Left ventricle myocardium superior (tissue), 1 donor: ENCODE measurements at places on chromosomes 16 and 17.
A peak's percentile ranks its signal among the peaks of the same experiment; 100 is the strongest.

GRCh38 chr16:56109205-56109604, 82.1 kb upstream of the GNAO1 start:
- no peak for DNase-seq

DNA sequence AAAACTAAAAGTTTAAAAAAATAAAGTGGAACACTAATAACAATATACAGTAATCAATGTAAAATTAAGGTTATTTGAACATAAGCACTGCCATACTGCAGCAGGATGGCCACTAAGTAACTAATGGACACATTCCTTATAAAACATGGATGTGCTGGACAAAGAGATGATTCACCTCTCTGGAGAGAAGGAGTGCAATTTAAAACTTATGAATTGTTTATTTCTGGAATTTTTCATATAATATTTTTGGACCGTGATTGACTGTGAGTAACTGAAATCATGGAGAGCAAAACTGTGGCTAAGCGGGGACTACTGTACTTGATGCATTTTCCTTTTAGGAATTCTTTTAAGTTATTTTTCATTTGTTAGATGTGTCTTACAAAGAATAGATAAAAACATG, 21.8 kb downstream of the CBFB start:
- DNase-seq: no peak

DNA sequence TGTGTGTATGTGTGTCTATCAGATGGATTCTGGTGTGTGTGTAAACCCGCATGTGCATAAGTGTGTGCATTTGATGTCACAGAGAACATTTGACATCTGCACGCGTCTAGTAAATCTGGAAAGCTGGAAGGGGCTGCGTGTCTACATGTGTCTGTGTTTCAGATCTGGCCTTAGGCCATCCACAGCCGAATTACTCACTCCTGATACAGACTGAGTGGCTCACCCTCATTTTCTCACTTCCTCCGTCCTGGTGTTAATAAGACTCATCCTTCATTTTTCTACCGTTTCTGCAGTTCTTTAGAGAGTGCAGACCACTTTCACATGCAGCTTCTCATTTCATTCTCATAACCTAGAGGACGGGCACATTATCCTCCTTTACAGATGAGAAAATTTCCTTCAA, 491.6 kb downstream of the CDH13 start:
- DNase-seq: no peak

DNA sequence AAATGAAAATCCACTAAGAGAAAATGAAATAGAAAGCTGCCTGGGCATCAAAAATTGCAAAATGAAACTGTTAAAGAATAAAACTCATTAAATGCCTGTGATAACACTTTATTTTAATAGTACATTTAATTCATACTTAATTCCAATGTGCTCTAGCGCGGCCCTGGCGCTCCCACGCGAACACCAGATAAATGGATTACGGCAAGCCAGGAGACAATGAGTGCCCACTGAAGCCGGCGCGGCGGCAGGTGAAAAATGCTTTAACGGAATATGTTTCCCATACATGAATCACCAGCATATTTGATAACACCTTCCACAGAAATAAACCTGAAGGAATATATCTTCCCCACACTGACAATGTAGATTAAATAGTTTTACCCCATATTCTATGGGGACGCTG, 245.5 kb downstream of the RBFOX3 start:
- no peak for DNase-seq

DNA sequence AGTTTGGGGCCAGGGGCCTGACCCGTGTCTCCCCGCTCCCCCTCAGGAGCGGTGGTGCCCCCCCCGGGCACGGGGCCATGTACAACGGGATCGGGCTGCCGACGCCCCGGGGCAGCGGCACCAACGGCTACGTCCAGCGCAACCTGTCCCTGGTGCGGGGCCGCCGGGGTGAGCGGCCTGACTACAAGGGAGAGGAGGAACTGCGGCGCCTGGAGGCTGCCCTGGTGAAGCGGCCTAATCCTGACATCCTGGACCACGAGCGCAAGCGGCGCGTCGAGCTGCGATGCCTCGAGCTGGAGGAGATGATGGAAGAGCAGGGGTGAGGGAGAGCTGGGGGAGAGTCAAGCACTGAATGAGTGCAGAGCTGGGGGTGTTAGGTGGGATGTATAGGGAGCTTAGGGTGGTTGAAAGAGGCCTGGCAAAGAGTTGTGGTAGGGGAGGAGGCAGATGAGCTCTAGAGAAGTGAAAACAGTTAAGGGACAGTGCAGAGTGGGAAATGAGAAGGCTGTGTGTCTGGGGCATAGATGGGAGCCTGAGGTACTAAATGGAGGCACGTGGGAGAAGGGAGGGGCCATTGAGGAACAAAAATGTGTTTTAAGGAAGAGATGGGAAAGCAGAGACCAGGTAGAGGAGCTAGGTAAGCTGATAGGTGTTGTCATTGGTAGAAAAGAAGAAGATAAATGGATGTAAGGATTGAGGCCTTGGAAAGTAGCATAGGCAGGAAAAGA, 4.0 kb downstream of the SRRM2 start:
- DNase-seq: no peak

DNA sequence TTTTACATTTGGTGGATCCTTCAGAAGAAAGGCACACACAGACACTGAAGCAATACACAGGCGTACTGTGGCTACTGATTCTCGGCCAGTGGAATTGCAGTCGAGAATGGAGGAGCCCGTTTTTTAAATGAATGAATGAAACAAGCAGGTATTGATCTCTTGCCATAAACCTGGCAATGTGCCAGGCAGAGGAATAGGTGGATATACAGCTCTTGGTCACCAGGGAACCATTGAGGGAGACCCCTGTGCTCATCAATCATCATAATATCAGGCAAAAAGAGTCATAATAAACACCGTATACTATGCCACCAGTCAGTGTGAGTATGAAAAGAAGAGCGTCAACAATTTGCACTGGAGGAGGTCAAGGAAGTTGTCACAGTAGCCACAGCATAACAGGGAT, 140.3 kb upstream of the FOXF1 start:
- no peak for DNase-seq

DNA sequence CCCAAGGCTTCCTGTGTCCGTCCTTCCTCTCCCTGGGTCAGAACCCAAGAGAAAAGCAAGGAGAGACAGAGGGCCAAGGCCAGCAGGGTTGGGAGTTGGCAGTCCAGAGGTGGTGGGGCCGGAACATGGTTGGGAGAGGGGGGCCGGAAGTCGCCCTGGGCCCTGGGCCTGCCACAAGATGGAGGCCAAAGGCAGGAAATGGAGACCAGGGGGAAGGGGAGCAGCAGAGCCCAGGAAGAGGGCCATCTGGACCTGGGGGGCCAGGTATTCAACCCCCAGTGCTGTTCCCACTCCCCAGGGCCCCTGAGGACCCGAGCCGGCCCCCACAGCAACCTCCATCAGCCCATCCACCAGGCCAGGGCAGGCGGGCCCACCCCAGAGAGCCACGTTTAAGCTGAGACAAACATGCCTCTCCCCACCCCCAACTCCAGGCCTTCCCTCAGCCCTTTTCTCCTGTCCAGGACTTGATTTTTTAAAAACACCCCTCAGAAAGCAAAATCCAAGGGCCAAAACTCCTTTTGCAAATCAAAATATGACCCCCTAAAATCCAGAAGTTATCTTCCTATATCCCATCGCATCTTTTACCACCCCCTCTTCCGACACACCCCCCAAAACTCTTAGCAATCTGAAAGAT, 4.4 kb upstream of the BCL6B start:
- peak; percentile 76 for DNase-seq

GRCh38 chr16:9966569-9967157, 215.6 kb downstream of the GRIN2A start:
- DNase-seq: no peak

- DNase-seq: no peak
These were observed 30.5 kb upstream of the YPEL2 start for GRCh38 chr17:59300941-59301340.

GRCh38 chr17:75285123-75285522, 4.1 kb downstream of the SLC25A19 start:
- DNase-seq: no peak

- DNase-seq: no peak
These were observed 59.5 kb upstream of the LHX1 start for GRCh38 chr17:36877771-36878170.

- no peak for DNase-seq
These were observed 15.2 kb upstream of the IL34 start for GRCh38 chr16:70630960-70631745.

- DNase-seq: no peak
These were observed 4.4 kb downstream of the SCPEP1 start for GRCh38 chr17:56982312-56982711.

DNA sequence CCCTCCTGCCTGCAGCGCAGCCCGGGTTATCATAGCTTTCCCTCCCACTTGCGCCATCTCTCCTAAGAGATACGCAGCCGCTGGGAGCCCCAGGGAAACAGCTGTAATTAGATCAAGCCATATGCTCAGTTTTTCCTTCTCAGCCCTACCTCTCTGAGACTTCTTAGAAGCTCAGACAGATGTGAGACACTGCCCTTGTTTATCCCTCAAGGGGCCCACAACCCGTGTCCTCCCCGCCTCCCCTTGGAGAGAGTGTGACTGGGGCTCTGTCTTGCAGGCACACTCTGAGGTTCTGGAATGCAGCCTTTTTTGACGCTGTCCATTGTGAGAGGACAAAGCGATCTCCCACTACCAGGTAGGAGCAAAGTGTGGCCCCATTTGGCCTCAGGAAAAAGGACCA, 31.2 kb downstream of the CIBAR2 start:
- no peak for DNase-seq

DNA sequence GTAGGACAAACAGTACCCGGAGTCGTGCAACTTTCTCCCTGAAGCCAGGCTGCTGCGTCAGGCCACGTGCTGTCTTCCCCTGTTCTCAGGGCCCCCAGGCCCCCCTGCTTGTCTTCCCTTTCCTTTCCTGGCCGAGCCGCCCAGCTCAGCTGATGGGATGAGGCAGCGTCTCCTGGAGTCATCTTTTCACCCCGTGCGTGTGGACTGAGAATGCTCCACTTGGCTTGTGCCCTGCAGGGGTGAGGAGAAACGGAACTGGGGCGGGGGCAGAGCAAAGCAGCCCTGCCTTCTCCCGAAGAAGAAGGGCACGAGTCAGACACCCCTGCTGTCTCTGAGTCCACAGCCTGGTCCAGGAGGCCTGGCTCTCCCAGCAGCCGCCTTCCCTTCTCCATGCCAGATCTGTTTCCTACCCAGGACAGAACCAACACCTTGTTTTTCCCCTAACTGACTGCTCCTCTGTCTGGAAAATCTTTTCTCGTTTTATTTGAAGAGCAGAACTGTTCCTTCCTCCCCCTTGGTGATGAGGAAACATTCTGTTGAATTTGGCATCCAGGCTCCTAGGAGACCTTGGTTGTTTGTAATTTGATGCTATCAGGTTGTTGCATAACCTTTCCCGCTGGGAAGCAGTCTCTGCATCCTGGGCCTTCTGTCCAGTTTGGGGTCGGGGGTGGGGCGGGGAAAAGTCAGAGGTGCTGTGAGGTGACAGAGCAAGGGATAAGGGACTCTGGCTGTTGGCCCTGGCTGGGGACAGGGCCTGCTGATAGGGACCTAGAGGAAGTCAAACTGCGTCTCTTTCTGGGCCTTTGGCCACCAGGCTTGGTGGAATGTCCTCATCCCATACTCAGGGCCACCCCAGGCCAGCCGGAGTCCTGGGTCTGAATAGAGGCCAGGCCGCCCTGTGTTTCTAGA, 78.8 kb downstream of the WIPI1 start:
- DNase-seq: peak; percentile 97

DNA sequence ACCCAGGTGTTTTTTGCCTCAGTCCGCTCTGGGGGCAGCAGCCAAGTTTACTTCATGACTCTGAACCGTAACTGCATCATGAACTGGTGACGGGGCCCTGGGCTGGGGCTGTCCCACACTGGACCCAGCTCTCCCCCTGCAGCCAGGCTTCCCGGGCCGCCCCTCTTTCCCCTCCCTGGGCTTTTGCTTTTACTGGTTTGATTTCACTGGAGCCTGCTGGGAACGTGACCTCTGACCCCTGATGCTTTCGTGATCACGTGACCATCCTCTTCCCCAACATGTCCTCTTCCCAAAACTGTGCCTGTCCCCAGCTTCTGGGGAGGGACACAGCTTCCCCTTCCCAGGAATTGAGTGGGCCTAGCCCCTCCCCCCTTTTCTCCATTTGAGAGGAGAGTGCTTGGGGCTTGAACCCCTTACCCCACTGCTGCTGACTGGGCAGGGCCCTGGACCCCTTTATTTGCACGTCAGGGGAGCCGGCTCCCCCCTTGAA, 2.1 kb upstream of the C17orf107 start:
- DNase-seq: peak; percentile 18

GRCh38 chr16:56348168-56349085, 76.9 kb downstream of the AMFR start:
- DNase-seq: peak; percentile 11

DNA sequence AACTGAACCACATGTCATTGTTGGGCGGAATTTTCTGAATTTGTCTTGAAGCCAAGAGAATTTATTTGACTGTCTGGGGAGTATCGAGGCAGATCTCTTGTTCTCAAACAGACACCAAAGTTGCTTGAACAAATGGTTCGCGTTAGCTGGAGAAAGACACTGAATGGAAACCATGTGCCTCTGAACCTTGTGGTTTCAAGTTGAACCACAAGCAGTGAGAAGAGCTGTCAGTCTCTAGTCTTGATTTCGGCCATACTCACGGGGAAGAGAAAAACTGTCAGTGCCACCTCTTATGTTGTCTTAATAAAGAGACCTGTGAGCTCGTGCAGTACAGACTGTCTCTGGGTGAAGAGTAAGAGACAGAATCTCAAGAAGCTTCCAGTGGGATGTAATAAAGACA, 886.5 kb upstream of the SOX9 start:
- no peak for DNase-seq

DNA sequence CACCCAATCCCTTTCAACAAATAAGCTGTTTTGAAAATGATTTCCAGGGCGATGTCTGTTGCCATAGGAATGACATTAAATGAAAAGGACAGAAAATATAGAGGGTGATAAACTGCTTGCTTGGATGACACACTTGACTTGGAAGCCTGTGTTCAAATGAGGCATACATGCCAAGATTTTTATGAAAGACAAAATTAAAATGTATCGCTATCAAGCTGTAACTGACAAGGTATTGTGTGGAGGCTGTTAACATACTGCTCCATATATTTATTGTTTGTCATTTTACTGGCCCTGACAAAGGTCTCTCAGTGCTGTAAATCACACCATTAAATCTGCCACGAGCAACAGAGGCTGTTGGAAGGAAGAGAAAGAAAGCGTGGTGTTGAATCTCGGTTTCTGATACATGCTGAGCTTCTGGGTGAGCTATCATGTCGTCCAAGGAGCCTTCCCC, 456.2 kb upstream of the SALL1 start:
- DNase-seq: no peak

DNA sequence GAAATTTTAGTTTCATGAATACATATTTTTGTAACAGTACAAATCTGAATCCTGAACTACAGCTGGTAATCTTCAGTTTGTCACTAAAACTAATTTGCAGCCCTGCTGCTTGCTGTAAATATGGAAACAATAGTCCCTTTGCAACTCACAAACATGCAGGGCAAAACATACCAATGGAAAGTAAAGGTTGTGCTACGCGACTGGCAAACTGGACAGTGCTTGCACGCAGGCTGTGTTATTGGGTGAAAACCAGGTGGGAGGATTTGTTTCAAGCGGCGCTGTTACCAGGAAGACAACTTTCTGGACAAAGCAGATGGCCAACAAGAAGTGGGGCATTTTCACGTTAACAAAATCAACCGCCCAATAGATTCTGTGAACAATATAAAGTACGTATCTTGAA, 93.5 kb downstream of the CDYL2 start:
- no peak for DNase-seq
